Heart left ventricle (tissue), 16 donors: ENCODE measurements at places on chromosomes 5 and 9. TPM values are rescaled to one million over a fixed set of nuclear protein-coding genes. Genes with fewer than 3 reads are reported as not detected.

DNA sequence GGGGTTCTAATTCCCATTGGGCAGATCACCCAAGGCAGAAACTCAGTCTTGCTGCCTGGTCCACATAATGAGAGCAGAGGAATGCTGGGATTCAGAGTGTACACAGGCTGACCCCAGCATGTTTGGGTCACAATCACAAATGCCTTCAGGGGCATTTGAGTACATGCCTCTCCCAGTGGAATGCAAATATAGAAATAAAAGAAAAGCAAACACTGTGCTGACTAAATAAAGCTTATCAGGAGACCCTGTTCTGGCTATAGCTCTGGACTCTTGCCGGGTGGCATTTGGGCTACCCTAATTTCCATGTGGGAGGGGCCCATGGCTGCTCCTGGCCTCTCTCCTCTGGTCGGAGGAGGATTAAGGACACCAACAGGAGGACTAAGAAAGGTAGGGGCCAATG lies 121.4 kb downstream of the DOCK8 start:
- peaks cover 9% of the 10 kb centered on the region for H3K36me3 ChIP-seq
- no peak overlapping the region for H3K27ac ChIP-seq
- no peak overlapping the region for H3K4me3 ChIP-seq
- no peak for DNase-seq

NCBP1 gene
- 19.8 TPM for total RNA-seq

GRCh38 chr5:137218471-137218870 lies 280.7 kb downstream of the SPOCK1 start:
- no peaks in the 10 kb centered on the region for H3K27me3 ChIP-seq
- H3K27ac ChIP-seq = no peak overlapping the region
- DNase-seq = no peak

GRCh38 chr5:73962801-73963425 lies 336.9 kb downstream of the ARHGEF28 start:
- no peaks in the 10 kb centered on the region for H3K4me1 ChIP-seq
- no peak overlapping the region for H3K27ac ChIP-seq
- DNase-seq = no peak

DNA sequence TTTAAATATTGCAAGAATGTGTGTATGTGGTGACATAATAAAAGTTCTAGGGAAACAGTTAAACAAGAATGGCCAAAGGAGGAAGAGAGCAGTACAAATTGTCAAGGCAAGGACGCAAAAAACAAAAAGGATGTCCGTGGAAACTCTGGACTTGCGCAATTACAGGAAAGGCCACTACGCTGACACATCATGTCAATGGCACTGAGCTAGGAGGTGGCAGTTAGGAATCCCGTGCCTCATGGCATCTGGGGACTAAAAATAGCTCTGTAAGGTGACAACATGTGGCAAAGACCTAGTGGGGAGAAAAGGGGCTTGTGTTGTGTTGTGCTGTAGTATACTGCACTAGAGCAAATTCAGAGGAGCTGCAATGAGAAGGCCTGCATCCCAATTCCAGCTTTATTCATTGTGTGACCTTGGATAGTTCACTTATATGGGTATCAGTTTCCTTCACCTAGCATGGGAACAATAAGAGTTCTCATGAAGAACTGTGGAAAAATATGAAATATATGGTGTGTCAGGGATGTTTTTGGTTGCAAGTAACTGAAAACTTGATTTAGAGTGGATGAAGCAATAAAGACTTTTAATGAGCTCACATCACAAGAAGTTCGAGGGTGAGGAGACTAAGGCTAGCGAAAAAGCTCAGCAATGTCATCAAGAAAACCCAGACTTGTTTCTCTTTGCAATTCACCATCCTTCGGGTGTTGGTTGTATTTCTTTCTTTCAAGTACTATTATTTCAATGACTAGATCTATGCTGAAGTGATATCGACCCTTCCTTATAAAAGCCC lies 124.1 kb upstream of the STC2 start:
- no peak overlapping the region for H3K4me3 ChIP-seq
- peak overlapping the region; percentile 77 for H3K27ac ChIP-seq
- no peaks in the 10 kb centered on the region for H3K27me3 ChIP-seq
- peak; percentile 64 for DNase-seq

DNA sequence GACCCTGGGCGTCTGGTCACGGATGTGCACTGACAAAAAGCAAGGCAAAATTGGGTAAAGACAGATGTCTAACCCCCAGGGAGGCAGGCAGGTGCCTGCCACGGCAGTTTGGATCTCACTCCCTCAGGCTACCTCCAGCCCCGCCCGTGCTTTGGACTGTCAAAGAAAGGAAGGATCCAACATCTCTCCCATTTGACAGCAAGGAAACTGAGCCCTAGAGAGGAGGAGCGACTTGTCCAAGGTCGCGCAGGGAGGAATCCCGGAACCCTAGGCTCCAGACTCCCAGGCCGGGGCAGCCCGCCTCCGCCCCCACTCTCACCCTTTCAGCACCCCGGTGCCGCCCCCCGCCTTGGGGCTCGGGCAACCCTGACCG lies 376 bp downstream of the GOLGA1 start:
- peaks cover 13% of the 10 kb centered on the region for H3K4me1 ChIP-seq
- H3K4me3 ChIP-seq = peak overlapping the region; percentile 90
- H3K27me3 ChIP-seq = no peaks in the 10 kb centered on the region

DNA sequence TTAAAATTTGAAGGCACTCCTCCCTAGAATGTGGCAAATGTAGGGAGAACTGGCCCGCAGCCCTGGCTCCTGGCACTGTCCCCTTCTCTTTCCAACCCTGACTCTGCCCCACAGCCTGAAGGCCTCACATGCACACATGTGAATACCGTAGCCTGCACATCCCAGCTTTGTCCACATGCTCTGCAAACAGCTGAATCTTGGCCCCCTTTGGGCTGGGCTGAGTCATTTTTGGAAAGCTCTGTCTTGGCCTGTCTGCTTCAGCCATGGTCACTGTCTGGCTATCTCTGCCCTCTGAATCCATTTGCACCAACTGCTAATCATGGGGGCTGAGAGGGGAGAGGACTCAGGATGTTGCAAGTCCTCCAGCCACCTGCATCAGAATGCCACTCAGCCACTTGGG lies 22.1 kb upstream of the GALNT10 start:
- no peaks in the 10 kb centered on the region for H3K27me3 ChIP-seq
- no peaks in the 10 kb centered on the region for H3K4me1 ChIP-seq
- H3K27ac ChIP-seq = no peak overlapping the region
- H3K36me3 ChIP-seq = no peaks in the 10 kb centered on the region
- DNase-seq = no peak

CCDC183 gene
- 1.2 TPM for total RNA-seq

DNA sequence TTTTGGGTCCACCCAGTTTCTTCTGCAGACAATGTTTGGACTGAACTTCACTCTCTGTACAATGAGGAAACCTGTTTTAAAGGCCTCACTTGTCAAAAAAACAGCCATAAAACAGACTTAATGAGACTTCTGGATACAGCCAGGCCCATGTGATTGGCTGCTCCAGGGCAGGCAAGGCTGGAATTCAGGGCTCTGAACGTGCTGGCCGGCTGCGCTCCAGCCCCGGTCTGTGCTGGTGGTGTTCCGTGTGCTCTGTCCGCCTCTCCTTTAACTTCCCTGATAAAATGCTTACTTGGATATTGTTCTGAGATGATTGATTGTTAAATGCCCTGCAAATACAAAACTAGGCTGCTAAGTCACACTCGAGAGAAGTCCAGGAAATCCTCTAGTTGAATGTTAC lies 131.2 kb upstream of the KLF4 start:
- no peak overlapping the region for H3K4me3 ChIP-seq
- no peaks in the 10 kb centered on the region for H3K36me3 ChIP-seq
- DNase-seq = no peak
- H3K27ac ChIP-seq = no peak overlapping the region
- H3K27me3 ChIP-seq = no peaks in the 10 kb centered on the region

DNA sequence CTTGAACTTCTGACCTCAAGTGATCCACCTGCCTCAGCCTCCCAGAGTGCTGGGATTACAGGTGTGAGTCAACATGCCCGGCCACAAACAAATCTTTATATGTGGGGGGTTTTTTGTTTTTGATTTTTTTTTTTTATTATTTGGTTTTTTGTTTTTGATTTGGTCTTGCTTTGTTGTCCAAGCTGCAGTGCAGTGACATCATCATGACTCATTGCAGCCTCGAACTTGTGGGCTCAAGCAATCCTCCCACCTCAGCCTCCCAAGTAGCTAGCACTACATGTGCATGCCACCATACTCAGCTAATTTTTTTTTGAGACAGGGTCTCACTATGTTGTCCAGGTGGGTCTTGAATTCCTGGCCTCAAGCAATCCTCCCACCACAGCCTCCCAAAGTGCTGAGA lies 42.4 kb downstream of the ALDH7A1 start:
- no peak overlapping the region for H3K4me3 ChIP-seq
- no peaks in the 10 kb centered on the region for H3K27me3 ChIP-seq
- no peak for DNase-seq
- no peaks in the 10 kb centered on the region for H3K4me1 ChIP-seq
- peaks cover 80% of the 10 kb centered on the region for H3K36me3 ChIP-seq
- no peak overlapping the region for H3K27ac ChIP-seq

- no peaks in the 10 kb centered on the region for H3K27me3 ChIP-seq
- no peaks in the 10 kb centered on the region for H3K4me1 ChIP-seq
- no peak overlapping the region for H3K4me3 ChIP-seq
- no peaks in the 10 kb centered on the region for H3K36me3 ChIP-seq
- H3K27ac ChIP-seq = no peak overlapping the region
- DNase-seq = no peak
These were observed 221.4 kb downstream of the SEMA5A start for GRCh38 chr5:9324348-9325077.

SURF4 gene
- total RNA-seq = 64.5 TPM

- H3K4me3 ChIP-seq = no peak overlapping the region
- H3K4me1 ChIP-seq = no peaks in the 10 kb centered on the region
- no peak for DNase-seq
- H3K27me3 ChIP-seq = no peaks in the 10 kb centered on the region
These were observed 55.3 kb upstream of the EXOC3 start for GRCh38 chr5:387491-388265.

DNA sequence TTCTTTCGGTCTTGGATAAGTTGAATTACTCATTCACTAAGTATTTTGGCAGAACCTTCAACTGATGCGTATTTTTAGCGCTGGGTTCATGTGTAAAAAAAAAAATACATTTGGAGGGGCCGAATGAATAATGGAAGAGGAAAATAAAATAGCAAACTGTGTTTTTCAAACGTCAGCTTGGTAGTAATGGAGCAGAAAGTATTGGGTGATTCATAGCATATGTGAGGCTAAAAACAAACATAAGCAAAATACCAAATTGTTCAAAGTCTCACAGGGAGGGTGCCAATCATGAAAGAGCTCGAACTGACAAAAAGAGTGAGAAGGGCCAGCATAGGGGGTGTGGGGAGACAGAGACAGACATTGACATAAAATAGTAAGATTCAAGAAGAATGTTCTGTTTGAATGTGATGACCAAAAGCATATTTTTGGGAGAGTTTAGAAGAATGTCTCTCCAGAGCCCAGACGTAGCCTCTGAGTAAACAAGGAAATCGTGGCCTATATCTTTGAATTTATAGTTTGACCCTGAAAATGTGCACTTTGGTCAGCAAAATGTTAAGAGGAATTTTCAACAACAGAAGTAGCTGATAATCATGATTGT lies 174.9 kb upstream of the HMHB1 start:
- H3K4me3 ChIP-seq = no peak overlapping the region
- peak overlapping the region; percentile 33 for H3K27ac ChIP-seq
- H3K27me3 ChIP-seq = no peaks in the 10 kb centered on the region
- H3K36me3 ChIP-seq = no peaks in the 10 kb centered on the region
- DNase-seq = no peak
- peaks cover 10% of the 10 kb centered on the region for H3K4me1 ChIP-seq

DNA sequence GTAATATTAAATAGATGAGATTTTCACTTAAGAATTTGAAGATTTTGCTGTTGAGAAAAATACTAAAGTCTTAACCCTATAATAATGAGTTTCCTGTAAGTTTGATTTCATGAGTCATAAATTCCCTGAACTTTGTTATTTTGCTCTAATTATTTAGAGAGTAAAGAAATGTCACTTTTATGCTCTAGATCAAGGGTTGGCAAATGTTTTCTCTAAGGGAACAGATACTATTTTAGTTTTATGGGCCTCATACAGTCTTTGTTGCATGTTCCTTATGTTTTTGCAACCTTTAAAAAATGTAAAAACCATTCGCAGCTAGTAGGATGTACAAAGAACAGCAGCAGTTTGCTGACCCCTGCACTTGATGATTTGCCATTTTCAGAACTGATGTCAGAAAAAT lies 480 bp upstream of the TXNDC8 start:
- H3K4me3 ChIP-seq = no peak overlapping the region
- no peak overlapping the region for H3K27ac ChIP-seq
- H3K4me1 ChIP-seq = no peaks in the 10 kb centered on the region
- no peaks in the 10 kb centered on the region for H3K36me3 ChIP-seq

GRCh38 chr5:72035831-72036230 lies 71.4 kb upstream of the MAP1B start:
- no peak for DNase-seq
- no peak overlapping the region for H3K4me3 ChIP-seq
- no peaks in the 10 kb centered on the region for H3K36me3 ChIP-seq
- H3K4me1 ChIP-seq = no peaks in the 10 kb centered on the region
- H3K27me3 ChIP-seq = no peaks in the 10 kb centered on the region
- no peak overlapping the region for H3K27ac ChIP-seq

DNA sequence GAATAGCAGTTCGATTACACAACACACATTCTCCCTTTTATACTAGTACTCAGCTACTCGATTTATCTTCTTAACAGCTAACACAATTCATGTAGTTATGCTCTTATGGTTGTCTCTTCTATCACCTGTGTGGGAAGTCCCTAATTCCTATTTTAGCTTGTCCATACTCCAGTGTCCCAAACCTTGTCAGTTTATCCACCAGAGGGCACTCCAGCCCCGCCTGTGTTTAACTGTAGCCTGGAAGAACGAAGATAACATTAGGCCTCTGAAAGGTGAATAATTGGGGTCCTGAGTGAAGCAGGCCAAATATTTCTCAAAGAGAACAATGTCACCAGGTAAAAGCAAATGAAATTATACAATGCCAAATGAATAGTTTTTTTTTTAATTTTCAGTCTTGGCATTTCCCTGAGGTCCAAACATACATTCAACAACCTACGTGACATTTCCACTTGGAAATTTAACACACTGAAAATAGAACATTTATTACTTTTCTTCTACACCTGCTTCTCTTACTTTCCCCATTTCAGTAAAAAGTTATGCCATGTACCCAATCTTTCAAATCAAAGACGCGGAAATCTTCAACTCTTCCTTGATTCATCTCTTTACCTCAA lies 560.7 kb downstream of the HTR1A start:
- no peaks in the 10 kb centered on the region for H3K4me1 ChIP-seq
- no peak overlapping the region for H3K27ac ChIP-seq
- DNase-seq = peak; percentile 34

DNA sequence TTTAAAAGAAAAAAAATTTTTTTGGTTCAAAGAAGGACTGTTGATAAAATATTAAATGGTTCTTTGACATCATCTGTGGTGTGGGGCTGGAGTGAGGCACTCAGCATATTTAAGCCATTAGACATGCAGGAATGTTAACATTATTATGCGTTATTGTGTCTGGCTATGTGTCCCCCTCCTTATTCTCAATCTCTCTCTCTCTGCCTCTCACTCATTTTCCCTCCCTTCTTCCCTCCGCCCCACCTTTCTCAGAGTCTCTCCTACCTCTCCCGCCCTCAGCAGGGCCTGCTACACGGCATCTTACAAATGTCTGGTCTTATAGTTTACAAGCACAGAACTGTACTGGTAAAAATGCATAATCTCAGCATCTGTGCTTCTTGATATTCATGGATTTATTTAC lies 287.8 kb upstream of the TMEM161B start:
- no peak overlapping the region for H3K27ac ChIP-seq
- H3K4me1 ChIP-seq = no peaks in the 10 kb centered on the region
- no peak overlapping the region for H3K4me3 ChIP-seq
- no peaks in the 10 kb centered on the region for H3K36me3 ChIP-seq
- H3K27me3 ChIP-seq = no peaks in the 10 kb centered on the region
